ENCODE measurements at places on chromosomes 3 and 15.

- DNase-seq: no peak
These were observed 190.7 kb downstream of the MAGI1 start for GRCh38 chr3:65848024-65848423.

GRCh38 chr3:89613241-89613640 lies 505.8 kb downstream of the EPHA3 start:
- no peak for DNase-seq

GRCh38 chr3:75610773-75611172 lies 53.4 kb upstream of the FRG2C start:
- no peak for DNase-seq

GRCh38 chr3:72567474-72567873 lies 280.8 kb downstream of the SHQ1 start:
- DNase-seq: no peak

- no peak for DNase-seq
These were observed 463.9 kb upstream of the ADAMTS9 start for GRCh38 chr3:65151666-65152065.

DNA sequence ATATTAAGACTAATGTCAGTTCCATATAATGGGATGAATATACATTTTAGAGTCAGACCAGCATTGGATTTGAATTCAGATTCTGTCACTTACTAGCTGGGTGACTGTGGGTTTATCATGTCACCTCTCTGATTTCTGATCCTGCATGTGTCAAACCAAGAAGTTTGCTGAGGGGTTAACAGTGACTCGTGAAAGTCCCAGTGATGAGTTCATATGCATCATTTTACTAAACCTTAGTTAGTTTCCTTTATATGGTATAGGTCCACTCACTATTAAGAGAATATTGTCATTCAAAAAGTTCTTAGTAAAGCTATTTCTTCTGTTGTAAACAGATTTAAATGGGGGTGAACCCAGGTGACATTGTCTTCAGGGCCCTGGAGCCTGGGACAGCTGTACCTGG lies 102.3 kb downstream of the ZNF621 start:
- no peak for DNase-seq

DNA sequence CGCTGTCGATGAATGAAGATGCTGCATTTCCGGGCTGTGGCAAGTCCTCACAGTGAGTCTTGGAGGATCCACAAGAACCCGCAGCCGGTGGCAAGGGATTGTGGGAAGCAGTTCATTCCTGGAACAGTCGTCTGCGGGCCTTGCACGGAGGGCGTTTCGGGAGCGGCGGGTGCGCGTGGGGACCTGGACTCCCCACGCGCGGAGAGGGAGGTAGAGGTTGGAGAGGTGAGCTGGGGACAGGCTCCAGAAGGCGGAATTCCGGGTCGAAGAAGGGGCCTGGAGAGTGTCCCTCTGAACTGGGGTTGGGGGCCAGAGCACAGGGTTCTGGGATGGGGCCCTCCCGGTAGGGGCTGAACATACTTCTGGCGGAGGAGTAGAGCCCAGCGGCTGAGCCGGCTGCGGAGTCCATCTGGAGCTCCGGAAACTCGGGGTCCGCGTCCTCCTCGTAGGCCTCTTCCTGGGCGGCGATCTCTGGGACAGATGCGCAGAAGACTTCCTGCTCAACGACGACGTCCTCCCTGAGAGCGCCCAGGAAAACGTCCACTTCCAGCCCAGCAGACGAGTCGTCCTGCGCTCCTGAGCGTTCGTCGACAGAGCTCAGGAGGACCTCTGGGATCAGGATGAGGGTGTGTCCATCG lies 593 bp downstream of the PRR23A start:
- DNase-seq: no peak

DNA sequence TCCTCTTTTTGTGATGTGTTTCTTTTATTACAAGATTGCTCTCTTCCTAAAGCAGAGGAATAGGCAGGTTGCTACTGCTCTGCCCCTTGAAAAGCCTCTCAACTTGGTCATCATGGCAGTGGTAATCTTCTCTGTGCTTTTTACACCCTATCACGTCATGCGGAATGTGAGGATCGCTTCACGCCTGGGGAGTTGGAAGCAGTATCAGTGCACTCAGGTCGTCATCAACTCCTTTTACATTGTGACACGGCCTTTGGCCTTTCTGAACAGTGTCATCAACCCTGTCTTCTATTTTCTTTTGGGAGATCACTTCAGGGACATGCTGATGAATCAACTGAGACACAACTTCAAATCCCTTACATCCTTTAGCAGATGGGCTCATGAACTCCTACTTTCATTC lies 7.7 kb downstream of the SUCNR1 start:
- no peak for DNase-seq
